ENCODE measurements at places on chromosomes 13 and 19. TPM values are rescaled to one million over a fixed set of nuclear protein-coding genes. Genes with fewer than 3 reads are reported as not detected.

IL27RA gene
- polyA plus RNA-seq: 69.9 TPM

LYL1 gene
- polyA plus RNA-seq: 2.2 TPM

IGFL2 gene
- polyA plus RNA-seq: not detected

CEACAM16 gene
- not detected for polyA plus RNA-seq

KLK8 gene
- polyA plus RNA-seq: not detected

EEF2 gene
- polyA plus RNA-seq: 325 TPM

GARIN5A gene
- 0.39 TPM for polyA plus RNA-seq
